ENCODE measurements at places on chromosomes 13 and 19.

DNA sequence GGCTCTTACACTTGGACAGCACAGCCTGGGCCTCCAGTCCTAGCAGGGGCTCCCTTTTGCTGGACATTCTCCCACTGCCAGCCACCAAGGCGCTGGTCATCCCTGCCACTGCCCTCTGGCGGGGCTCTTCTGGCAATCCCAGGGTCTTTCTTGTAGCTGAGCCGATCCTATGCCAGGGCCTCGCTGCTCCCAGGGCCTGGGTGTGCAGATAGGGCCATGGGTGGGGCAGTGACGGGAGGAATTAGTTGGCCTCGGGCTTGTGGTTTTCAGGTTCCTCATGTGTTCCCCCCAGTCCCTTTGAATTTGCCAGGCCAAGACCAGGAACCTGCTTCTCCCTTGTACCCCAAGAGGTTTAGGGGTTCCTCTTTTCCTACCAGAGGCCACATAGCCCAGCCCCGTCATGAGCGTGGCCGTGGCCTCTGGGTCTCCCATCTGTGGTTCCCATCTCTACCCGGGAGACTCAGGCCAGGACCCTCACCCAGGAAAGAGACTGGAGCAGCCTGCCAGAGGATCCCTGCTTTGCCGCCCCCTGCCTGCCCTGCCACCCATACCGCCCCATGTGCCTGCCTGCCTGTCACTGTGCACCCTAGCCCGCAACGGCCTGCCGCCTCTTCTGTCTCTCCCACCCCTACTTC lies 26.2 kb downstream of the TMED1 start:
- DNase-seq = no peak

DNA sequence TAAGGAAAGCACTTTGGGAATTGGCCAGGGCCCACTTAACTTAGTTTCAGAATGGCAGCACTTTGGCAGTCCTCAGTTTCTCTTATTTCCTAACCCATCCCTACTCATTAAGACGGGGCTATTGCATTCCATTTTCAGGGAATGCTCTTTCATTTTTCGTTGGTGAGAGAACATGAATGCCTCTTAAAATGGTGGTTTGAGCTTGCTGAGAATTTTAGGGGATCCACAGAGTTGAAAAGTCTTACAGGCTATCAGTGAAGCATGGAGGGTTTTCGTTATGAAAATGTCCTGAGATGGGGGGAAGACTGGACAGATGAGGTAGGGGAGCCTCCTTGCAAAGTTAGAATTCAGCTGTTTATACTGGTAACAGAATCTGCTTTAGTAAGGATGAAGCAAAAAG lies 71.4 kb downstream of the LRCH1 start:
- DNase-seq = no peak

DNA sequence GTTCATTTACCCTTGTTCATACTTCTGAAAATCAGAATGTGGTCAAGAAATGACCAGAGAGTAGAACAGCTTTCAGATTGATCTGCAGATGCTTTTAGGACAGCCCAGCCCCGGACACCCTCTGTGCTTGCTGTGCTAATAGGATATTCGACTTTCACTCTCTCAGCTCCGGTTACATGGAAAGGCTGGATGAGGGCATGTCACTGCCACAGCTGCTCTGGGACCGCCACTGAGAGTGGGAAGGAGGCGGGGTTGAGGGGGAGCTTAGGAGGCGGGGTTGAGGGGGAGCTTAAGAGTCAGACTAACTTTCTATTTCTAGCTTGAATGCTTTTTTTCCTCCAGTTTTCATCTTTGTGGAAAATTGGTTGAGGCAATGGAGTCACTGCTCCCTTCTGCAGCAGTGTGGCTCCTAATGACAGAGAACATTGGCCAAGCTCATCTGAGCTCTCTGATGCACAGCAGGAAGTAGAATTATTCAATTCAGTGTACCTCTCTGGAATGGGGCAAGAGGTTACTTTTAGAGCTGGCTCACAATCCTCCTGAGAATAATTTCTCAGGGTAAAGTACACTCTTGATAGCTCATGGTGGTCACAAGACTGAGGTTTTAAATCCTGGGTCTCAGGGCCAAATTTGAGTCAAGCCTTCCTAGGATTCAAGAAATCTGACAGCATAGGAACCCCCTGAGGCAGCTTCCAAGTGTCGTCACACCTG lies 74.6 kb upstream of the NPAS1 start:
- peak; percentile 87 for DNase-seq

DNA sequence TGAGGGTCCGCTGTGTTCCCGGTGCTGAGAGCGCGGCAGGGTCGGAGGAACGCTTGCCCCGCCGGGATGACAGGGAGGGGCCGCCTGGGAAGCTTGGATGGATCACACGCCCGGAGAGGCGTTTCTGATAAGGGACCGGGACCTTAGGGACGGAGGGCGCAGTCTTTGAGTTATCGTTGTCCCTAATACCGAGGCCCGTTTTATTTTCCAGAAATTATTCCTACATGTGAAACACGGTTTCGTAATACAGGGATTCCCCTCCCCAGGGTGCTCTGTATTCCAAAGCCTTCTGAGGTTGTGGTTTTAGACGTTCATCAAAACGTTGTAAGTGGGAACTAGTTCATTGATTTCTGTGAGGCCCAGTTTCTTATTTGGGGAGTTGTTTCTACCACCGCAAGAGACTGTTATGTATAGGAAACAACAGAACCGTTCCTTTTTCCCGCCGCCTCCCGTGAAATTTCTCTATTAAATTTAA lies 752 bp downstream of the PDCD5 start:
- DNase-seq = peak; percentile 36

GRCh38 chr19:30305346-30306060 lies 66.7 kb upstream of the ZNF536 start:
- no peak for DNase-seq

DNA sequence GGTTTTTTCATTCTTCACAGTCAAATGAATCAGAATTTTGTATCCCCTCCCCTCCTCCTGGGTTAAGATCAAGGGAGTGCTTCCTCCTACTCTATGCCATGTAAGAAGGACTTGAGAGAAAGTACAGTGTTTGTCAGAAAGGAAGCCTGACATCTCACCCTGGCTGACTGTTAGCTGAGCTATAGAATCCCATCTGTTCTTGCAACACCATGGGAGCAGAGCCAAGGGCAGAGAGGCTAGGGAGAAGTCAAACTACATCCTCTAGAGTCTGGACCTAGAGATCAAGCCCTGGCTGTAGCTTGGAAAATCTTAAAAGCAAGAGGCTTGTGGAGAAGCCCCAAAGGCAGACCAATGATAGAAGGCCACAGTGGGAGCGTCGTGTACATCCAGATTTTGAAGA lies 145.9 kb downstream of the OLFM4 start:
- DNase-seq = no peak

DNA sequence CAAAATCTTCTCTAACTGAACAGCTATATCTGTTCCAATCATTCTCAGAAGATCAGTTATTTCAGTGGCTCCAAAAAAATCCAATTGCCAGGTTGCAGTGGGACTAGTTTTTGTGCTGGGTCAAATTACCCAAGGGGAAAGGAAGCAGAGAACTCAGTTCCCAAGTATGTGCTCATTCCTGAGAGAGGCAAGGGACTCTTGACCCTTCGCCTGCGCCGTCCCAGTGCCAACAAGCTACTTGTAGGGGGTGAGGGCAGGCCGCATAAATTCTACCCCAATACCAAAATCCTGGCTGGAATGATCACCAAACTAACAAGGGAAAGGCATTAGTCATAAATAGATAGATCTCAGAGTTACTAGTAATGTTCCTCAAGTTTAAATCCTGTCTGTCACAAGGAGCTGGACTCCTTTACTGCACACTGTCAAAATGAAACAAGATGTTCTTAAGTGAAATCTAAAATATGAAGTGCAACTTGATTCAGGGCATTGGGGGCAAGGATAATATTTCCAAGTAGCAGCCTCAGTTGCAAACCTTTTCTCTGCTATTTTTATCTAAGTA lies 50.6 kb downstream of the XPO4 start:
- no peak for DNase-seq

DNA sequence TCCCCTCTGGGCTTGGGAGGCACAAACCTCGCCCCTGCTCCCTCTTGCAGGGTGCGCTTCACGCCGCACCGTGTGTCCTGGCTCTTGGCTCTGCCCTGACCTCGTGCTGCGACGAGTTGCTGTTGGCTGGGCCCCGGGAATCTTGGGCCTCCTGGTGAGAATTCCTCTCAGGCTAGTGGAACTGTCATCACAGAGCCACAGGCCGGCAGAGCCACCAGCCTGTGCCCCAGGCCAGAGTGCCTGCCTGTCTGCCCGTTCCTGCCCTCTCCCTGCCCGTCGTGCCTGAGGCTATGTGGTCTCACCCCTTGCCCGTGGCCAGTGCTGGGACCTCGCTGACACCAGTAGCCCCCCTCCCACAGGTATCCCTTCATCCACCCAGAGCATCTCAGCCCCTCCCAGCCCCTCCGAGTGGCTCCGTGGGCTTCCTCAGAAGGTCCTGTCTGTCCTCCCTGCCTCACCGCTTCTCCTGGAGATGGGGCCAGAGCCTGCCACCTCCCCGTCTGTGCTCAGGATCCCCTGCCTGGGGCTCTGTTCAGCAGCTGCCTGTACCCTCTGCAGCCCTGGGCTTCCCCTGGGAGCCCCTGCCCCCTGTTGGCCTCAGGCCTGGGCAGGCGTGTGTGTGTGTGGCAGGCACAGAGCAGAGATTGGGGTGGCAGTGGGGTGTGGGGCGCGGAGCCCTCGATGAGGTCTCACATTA lies 13.3 kb downstream of the NDUFB7 start:
- no peak for DNase-seq

DNA sequence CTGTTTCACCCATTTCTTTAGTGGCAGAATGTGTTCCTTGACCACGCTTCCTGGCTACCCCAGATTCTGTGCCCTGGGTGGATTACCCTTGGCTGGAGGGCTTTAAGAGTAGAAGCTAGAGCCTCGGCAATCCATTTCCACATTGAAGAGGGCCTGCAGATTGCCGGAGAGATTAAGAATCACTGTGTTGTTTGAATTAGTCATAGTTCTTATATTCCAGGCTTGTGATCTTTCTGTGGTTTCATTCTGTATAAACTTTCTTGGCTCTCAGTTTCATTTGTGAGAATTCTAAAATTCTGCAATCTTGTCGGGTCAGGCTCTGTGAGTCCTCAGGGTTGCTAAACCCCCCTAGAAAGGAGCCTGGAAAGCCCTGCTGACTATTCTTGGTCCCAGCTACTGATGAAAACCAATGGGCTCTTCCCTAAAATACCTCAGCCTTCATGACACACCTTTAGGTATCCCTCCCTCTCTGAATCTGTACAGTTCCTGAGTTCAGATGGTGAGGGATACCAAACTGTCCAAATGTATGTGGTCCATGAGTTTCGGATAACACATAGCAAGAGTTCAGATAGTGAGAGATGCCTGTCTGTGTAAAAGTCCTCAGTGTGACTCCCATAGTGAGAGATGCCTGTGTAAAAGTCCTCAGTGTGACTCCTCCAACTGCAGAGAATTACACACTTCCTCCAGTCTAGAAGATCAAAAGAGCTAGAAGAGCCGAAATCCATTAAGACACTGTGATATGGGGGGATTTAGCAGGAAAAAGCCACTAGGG lies 4.3 kb downstream of the PHF11 start:
- DNase-seq = no peak

DNA sequence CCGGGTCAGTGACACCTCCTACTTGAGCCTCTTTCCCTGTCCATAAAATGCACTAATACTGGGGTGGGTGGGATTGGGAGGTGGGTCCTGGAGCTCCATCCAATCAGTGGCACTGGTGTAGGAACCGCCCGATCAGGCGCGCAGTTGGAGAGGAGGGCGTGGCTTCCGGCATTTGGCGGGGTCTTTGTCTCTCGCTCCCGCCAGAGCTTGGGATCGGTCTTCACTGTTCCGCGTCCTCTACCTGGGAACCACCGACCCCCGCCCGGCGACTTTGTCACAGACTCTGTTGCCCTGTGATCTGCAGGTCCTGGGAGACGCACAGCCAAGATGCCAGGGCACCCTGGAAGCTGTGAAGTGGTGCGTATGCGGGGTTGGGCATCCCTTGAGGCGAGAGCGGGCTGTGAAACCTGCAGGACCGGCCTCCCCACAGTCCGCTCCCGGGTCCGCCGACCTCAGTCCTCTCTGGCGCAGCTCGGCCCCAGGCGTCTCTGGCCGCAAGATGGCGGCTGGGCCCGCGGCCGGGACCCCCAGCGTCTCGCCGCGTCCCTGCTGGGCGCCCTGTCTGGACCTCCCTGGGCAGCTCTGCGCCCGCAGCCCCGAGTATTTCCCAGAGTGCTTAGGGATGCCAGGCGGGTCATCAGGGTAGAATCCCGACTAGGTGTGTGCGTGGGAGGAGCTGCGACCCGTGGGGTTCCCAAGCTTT lies 41.6 kb upstream of the ZNF730 start:
- peak; percentile 86 for DNase-seq

GRCh38 chr13:84912720-84913119 lies 886.5 kb downstream of the SLITRK6 start:
- no peak for DNase-seq

GRCh38 chr19:12880551-12881171 lies 588 bp downstream of the DNASE2 start:
- no peak for DNase-seq

DNA sequence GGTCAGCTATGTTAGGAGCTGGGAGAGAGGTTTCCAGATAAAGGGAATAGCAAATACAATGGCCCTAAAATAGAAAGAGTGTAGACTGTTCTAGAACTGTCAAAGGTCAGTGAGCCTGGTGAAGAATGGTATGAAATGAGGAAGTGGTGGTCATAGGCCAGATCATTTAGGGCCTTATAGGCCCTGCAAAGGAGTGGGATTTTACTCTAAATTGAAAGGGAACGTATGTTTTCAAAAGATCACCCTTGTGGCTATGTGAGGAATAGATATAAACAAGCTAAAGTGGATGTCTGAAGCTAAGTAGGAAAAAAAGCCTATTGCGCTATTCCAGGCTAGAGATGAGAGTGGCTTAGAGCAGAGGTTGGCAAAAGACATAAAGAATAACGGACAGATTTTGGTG lies 70.7 kb upstream of the TDRD3 start:
- DNase-seq = no peak

GRCh38 chr19:16849168-16849567 lies 20.0 kb downstream of the SIN3B start:
- no peak for DNase-seq

- DNase-seq = no peak
These were observed 56.7 kb downstream of the GNG7 start for GRCh38 chr19:2645826-2646225.

DNA sequence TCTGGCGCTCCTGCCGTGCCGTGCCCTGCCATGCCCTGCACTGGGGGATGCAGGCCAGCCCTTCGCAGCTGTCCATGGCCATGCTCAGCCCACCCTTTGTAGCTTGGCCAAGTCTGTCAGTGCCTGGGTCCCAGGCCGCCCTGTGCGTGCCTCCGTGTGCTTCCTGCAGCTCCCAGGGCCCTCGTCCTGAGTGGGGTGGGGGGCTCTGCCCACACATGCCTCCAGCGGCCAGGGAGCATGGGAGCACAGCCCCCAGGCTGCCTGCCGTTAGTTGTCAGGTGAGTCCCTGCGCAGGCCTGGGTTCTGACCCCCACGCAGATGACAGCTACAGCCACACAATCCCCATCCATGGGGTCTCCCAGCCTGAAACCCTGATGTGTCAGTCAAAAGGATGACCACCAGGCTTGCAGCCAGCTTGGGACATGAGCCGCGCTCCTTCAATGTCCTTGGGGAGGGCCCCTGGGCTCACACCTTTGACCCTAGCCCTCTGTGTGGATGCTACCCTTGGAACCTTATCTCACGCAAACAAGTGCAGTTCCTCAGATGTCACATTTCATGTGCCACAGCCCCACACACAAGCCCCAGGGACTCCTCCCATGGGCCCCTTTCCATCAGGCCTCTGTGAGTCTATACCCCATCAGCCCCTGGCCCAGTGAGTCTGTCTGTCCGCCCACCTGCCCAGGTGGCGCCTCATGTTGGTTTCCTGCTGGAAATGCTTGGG lies 24.5 kb downstream of the TMED1 start:
- no peak for DNase-seq
